Lung (tissue), 17 donors: ENCODE measurements at places on chromosomes 1 and 21. TPM values are rescaled to one million over a fixed set of nuclear protein-coding genes. Genes with fewer than 3 reads are reported as not detected.
A peak's percentile ranks its signal among the peaks of the same experiment; 100 is the strongest.

FAM3B gene
- 6.7 TPM for total RNA-seq

- no peaks in the 10 kb centered on the region for H3K4me1 ChIP-seq
- H3K36me3 ChIP-seq = no peaks in the 10 kb centered on the region
- H3K27me3 ChIP-seq = no peaks in the 10 kb centered on the region
- DNase-seq = no peak
- H3K4me3 ChIP-seq = no peak overlapping the region
Measured at GRCh38 chr1:114203595-114204128, 50.0 kb upstream of the SYT6 start.

- DNase-seq = peak; percentile 22
- H3K4me3 ChIP-seq = peak overlapping the region; percentile 80
- H3K27me3 ChIP-seq = no peaks in the 10 kb centered on the region
- no peak overlapping the region for H3K27ac ChIP-seq
Measured at GRCh38 chr1:113391649-113392271, 1.4 kb downstream of the MAGI3 start.

- no peaks in the 10 kb centered on the region for H3K27me3 ChIP-seq
- no peak overlapping the region for H3K4me3 ChIP-seq
- DNase-seq = no peak
- H3K4me1 ChIP-seq = no peaks in the 10 kb centered on the region
Measured at GRCh38 chr1:230549625-230550024, 92.7 kb upstream of the COG2 start.

DNA sequence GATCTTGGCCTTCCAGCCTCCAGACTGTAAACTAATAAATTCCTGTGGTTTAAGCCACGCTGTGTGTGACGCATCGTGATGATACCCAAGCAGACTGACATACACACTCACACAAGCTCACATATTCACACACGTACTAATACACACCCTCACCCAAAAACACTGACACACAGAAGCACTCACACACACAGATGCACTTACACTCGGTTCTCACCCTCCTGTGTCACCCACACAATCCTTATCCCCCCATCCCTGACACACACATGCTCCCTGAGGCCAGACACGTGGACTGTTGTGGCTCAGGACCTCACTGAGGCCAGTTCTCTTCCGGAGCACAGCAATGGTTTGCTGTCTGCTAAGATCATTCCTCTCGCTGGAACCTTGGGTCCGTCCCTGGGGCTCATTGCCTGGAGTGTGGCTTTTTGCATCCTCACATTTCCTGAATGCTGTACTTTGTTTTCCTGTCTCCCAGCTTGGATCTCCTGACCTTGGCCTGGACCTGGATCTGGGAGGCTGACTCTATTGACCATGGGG, 76.9 kb upstream of the LYST start:
- H3K27ac ChIP-seq = no peak overlapping the region
- no peaks in the 10 kb centered on the region for H3K27me3 ChIP-seq
- DNase-seq = no peak
- H3K4me3 ChIP-seq = no peak overlapping the region
- H3K36me3 ChIP-seq = no peaks in the 10 kb centered on the region
- no peaks in the 10 kb centered on the region for H3K4me1 ChIP-seq

GRCh38 chr21:38609580-38609979, 111.3 kb upstream of the ERG start:
- H3K27me3 ChIP-seq = no peaks in the 10 kb centered on the region
- H3K4me1 ChIP-seq = no peaks in the 10 kb centered on the region

- no peak within 1 kb of the TSS for H3K27ac ChIP-seq
- H3K4me1 ChIP-seq = peaks cover 2% of the 10 kb centered on the region
- DNase-seq = no peak
Measured at GRCh38 chr1:19664453-19665185, at the start of gene HTR6. Gene HTR6, plus strand, starts transcription at chr1:19664875. Its CDS starts 879 bp downstream, at chr1:19665754.
